Caki2 (cell line): ENCODE measurements at places on chromosomes 16 and 17. TPM values are rescaled to one million over a fixed set of nuclear protein-coding genes. Genes with fewer than 3 reads are reported as not detected.

Gene TP53TG3
- not detected in 2 replicates for total RNA-seq

Gene BCL6B
- not detected in 2 replicates for total RNA-seq

Gene PRM2
- not detected in 2 replicates for total RNA-seq

Gene TCAP
- total RNA-seq, result 0.91 TPM in 1 of 2 replicates, not detected in the other

Gene OR4D1
- not detected in 2 replicates for total RNA-seq

Gene NETO2
- total RNA-seq, result 33.0 and 35.1 TPM in 2 replicates
